Omental fat pad (tissue), 4 donors: ENCODE measurements at places on chromosomes 5 and 9.

GRCh38 chr9:131960311-131960710, 119.4 kb downstream of the MED27 start:
- DNase-seq: no peak

DNA sequence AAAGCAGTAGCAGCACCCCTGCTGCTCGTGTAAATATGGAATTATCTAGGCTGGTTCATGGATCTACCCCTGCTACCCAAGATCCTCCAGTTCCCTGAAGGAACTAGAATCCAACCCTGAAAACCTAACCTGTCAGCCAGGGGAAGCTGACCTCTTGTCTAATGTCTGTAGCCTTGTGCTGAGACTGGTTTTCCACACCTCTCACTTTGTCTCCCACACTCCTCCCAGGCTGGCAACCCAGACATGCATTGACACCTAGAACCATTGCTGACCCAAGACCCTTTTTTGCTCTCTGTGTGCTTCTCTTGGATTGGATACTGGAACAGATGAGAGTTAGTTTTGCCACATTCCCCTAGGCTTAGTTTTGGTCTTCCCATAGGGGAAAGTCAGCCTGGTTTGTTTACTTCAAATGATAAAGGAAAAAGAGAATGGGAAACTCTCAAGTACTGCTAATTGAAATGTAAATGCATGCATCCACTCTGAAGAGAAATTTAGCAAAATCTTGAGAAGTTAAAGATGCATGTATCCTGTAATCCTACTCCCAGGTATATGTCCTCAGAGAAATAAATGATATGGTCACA, 36.6 kb upstream of the NR4A3 start:
- DNase-seq: no peak

DNA sequence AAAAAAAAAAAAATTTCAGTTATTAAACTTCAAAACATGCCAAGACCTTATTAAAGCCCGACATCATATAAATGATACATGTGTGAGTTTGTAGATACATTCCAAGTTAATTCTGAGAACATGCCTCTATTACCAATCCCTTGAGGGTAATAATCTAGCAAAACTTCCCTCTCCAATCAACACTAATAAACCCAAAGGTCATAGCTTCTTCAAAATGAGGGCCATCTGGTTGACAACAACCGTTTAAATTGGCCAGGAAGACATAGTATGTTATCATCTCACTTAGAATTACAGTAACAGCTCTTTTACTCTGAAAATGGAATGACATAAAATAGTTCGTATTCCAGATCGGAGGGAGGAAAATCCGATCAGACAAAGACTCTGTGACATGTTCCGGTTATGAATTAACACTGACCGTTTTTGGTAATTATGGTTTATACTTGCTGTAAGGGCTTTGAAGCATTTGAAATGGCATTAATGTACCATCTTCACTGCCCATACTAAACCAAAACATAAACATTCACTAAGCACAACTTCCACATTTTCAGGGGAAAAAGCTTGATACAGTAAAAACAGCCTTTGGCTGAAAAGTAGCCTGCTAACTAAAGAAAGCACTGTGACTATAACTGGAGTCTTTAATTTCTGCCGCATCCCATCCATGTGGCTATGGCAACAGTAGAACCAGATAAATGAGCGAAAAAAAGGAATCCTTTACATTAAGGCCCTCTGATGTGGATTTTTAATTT, 50.3 kb downstream of the ANKH start:
- DNase-seq: no peak

- no peak for DNase-seq
These were observed 20.9 kb downstream of the FAM13B start for GRCh38 chr5:138011991-138012390.
